ENCODE measurements at places on chromosomes 1 and 21.

GRCh38 chr1:98327220-98327861 is 334.2 kb upstream of the SNX7 start:
- DNase-seq: no peak

GRCh38 chr1:31645274-31645568 is 545 bp upstream of the PEF1 start:
- no peak for DNase-seq

DNA sequence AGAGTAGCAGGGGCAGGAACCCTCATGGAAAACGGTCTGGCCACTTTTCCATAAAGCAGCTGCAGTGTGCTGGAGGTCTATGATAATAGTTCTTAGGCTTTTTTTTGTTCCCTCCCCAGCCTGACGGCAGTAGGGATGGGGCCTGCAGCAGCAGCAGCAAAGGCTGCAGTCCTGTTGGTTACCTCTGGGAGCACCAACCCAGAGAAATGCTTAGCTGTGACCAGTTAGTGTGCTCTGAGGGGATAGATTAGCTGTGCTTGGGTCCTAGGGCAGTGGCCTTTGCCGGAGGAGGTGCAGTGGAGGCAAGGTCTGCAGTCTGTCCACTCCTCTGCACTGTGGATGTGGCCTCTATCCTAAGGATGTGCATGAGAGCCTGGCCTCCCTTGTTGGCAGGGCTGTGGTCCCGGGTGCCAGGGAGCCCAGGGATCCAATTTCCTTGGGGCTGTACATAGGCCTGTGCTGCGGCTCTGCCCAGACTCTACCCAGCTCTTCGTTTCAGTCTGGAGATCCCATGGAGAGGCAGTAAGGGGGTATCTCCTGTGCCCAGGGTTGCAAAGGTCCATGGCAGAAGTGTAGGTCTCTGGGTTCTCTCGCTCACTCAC is 322.7 kb downstream of the PTBP2 start:
- no peak for DNase-seq

GRCh38 chr1:161193561-161194235 is 5.2 kb downstream of the ADAMTS4 start:
- no peak for DNase-seq

- no peak for DNase-seq
These were observed 69.5 kb upstream of the DESI2 start for GRCh38 chr1:244583358-244583982.

DNA sequence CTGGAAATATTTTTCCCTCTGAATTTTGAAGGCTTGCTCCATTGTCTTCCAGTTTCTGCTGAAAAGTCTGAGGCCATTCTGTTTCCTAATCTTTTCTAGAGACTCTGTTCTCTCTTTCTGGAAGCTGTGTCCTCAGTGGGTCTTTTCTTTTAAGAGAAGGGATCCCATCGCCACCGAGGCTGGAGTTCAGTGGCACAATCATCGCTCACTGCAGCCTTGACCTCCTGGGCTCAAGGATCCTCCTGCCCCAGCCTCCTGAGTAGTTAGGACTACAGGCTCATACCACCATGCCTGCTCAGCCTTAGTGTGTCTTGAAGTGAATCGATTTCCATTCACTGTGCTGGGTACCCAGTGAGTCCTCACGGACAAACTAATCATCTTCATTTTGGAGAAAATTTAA is 9.6 kb upstream of the LRP8 start:
- no peak for DNase-seq

GRCh38 chr21:26842300-26842699 is 2.9 kb downstream of the ADAMTS1 start:
- no peak for DNase-seq

- DNase-seq: no peak
These were observed 60.8 kb upstream of the PGD start for GRCh38 chr1:10338047-10338446.

DNA sequence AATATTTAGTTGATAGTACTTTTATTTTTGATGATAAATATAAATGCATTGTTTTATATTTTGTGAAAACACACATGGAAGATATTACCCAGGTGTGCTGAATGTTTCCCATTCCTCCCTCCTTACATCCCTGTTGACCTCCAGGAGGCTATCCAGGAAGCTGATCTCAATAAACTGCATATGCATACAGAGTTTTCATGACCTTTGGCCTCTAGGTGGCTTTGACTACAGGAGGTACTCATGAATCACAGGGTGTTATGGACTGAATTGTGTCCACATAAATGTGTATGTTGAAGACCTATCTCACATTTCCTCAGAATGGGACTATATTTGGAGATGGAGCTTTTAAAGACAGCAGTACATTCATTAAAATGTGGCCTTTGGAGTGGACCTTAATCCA is 914.9 kb upstream of the NCAM2 start:
- no peak for DNase-seq

- DNase-seq: no peak
These were observed 15.3 kb downstream of the RCAN3 start for GRCh38 chr1:24517898-24518297.

DNA sequence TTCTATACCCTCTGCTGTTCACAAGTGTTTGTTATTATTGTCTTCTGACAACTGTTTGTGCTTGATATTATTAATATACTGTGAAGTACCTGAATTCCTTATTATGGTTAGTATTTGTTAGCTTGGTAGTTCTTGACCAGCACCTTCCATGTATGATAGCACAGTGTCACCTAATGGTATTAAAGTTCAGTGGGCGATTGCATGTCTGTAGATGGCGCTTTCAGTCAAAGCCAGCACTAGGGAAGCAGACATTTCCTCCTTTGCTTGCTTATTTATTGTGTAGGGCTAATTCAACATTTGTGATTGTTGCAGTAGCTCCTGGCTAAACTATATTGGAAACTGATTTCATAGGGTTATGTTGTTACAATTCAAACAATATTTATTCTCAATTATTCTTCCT is 218.0 kb downstream of the ZP4 start:
- DNase-seq: no peak

DNA sequence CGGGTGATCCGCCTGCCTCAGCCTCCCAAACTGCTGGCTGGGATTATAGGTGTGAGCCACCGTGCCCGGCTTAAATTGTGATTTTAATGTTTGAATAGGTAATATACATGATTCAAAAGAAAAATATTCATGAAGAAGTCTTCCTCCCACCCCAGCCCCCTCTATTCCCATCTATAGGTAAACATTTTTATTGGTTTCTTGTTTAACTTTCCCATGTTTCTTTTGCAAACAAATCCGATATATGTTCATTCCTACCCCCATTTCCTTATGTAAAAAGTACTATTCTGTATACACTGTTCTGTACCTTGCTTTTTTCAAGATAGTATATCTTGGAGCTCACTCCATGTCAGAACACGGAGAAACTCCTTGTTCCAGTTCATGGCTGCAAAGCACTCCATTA is 23.2 kb downstream of the RPS6KA1 start:
- no peak for DNase-seq

DNA sequence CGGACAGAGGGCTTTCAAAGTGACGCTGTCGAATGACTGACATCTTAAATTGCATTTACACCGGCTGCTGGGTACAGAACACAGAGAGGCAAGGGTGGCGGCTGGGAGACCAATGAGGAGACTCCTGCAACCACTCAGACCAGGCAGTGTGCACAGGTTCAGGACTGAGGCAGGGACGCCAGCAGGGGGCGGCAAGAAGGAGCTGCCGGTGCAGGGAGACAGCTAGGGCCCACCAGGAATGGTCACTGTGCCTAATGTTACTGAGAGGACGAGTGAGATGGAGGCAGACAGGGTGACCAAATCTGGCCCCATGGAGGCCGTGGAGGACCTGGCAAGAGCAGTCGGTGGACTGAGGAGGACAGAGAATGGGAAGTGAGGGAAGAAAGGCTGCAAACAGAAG is 23.5 kb downstream of the GLIS1 start:
- no peak for DNase-seq
